ENCODE measurements at places on chromosomes 4 and X.
A peak's percentile ranks its signal among the peaks of the same experiment; 100 is the strongest.

- no peak for DNase-seq
These were observed 64.3 kb downstream of the METTL14 start for GRCh38 chr4:118749347-118749988.

DNA sequence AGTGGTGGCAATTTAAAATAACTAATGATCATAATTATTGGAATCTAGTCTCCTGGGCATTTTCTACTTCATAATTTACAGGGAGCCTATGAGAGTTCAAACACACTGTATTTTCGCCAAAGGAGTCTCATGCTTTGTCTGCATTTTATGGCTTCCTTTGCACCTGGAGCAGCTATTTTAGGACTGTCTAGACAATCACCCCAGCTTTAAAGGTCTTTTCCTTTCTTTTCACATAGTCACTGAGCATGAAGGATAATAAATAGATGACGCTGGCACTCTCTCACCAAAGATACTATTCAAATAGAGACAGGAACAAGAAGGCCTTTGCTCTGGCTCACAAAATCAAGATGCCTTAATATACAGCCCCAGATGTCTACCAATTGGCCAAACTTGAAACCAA lies 43.0 kb downstream of the AMELX start:
- DNase-seq, result peak; percentile 59

GRCh38 chr4:170003071-170004070 lies 22.8 kb downstream of the MFAP3L start:
- no peak for DNase-seq

DNA sequence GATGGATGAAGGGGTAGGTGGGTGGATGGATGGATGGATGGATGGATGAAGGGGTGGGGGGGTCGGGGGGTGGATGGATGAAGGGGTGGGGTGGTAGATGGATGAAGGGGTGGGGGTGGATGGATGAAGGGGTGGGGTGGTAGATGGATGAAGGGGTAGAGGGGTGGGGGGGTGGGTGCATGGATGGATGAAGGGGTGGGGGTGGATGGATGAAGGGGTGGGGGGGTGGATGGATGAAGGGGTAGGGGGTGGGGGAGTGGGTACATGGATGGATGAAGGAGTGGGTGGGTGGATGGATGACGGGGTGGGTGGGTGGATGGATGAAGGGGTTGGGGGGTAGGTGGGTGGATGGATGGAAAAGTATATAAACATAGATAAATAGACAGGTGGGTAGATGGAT lies 74.2 kb downstream of the PRKX start:
- no peak for DNase-seq

DNA sequence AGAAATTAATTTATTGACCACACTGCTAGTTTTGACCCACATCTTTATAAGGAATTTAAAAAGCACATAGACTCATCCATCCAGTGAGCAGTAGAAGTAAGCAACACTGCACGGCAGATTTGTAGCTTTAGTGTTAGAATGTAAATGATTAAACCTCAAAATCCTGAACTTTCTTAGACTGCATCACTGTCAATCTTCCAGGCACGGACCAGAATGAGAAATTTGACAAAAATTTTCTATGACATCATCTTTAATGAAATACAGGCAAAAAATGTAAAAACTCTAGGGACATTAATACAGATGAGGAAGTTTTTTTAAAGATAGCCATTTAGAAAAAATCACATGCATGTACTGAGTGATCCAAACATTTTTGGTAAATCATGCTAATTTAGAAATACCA lies 29.2 kb downstream of the NLGN4X start:
- no peak for DNase-seq

DNA sequence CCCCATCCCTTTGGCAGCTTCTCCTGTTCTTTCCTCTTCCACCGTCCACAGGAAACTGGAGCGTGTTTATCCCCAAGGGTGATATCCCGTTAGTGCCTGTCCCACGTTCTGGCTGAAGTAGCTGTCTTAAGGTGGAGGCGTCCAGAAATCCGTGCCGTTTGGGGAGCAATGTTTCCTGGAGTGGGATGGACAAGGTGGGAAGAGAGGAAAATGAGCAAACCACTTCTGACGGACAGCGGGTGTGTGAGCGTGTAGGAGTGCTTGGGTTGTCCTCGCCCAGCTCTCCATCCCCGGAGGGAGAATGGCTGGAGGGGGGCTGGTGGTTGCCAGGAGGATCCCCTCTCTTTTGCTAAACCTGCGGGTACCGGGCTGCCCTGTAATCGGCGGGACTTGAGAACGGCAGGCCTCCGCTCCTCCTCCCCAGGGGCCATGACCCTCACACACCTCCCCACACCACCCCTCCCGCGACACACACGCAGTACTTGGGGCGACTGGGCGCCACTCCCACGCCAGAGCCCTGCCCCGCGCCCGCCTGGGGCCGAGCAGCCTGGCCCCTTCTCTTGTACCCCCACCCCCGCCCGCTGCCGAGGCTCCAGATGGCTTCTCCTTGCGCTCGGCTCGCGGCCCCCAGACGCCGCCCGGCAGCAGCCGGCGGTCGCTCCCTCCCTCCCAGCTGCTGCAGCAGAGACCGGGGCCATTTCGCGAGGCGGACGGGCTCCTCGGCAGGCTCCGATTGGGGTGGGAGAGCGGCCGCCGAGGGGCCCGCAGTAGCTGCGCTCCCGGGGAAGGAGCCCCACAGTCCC lies 13.9 kb upstream of the PRDM8 start:
- DNase-seq, result no peak

GRCh38 chr4:89245459-89245858 lies 62.1 kb downstream of the GPRIN3 start:
- no peak for DNase-seq

DNA sequence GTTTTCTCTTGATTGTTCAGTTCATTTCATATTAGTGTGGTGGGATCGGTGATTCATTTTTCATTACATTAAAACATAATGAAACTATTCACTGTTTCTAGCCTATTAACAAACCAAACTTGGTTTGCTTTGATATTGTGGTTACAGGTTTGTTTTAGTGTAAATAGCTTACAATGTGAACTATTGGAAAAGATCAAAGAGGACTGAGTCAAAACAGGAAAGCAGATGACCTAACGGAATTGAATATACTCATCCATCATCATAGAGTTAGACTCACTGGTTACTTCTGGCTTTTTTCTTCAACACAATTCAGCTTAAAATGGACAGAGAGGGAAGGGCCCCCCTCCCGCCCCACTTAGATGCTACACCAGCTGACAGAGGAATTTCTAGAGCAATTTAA lies 616.2 kb upstream of the AADAT start:
- no peak for DNase-seq

GRCh38 chrX:17990532-17990931 lies 129.4 kb upstream of the RAI2 start:
- no peak for DNase-seq

DNA sequence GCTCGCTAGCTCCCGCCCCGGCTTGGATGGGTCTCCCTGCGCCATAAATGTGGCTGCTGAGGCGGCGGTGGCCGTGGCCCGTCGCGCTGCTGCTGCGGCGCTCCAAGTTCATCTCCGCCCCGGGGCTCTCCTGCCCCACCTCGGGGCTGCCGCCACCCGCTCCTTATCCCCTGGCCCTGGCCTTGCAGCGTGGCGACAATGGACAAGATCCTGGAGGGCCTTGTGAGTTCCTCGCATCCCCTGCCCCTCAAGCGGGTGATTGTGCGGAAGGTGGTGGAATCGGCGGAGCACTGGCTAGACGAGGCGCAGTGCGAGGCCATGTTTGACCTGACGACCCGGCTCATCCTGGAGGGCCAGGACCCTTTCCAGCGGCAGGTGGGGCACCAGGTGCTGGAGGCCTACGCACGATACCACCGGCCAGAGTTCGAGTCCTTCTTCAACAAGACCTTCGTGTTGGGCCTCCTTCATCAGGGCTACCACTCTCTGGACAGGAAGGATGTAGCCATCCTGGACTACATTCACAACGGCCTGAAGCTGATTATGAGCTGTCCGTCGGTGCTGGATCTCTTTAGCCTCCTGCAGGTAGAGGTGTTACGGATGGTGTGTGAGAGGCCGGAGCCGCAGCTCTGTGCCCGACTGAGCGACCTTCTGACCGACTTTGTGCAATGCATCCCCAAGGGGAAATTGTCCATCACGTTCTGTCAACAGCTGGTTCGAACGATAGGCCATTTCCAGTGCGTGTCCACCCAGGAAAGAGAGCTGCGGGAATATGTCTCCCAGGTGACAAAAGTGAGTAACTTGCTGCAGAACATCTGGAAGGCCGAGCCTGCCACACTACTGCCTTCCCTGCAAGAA lies 763 bp downstream of the USP38 start:
- peak; percentile 46 for DNase-seq

GRCh38 chrX:151791961-151792360 lies 57.4 kb downstream of the CNGA2 start:
- no peak for DNase-seq

DNA sequence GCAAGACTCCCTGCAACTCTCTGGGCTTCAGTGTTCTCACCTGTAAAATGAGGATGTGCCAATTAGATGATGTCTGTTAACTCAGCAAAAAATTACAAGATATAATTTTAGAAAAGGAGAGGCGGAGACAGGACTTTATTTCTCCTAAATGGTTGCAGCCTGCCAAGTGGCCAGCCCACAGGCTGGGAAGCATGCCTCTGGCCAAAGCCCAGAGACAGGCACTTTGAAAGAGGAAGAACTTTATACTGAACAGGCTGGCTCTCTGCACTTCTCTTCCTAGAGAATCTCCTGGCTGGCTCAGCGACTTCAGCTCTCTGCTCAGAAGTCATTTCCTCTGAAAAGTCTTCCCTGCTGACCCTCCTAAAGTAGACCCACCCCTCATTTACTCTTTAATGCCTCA lies 3.7 kb downstream of the PRDM5 start:
- DNase-seq, result no peak

DNA sequence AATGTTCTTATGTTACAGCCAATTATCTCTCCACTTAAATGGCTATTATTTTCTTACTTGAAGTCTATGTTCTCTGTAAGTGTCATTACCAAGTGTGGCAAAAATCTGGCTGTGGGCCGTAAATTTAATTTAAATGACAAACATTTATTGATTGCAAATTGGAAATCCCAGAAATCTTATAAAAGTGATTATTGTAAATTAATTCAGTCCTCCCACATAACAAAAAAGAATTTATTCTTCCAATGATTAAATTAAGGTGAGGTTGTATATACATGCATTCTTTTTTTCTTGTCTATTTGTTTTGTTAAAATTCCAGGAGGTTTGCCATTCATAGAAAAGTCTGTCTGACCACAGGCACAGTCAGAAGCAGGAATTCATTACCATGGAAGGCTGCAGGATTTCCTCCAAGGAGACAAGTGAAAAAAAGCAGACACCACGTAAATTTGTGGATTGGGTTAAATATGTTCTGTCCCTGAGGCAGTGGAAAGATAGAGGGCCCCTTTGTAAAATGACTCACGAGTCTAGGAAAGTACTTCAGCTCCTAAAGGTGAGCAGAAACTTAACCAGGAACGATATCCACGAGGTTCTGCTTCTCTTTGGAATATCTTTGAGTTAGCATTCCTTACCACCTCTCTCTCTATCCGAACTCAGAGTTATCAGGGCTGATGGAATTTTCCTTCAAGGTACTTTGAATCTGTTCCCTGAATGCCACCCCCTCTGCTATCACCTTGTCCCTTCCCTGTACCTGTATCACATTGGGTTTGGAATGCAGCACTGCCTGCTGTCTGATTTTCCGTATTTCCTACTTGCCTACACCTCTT lies 10.7 kb downstream of the PPARGC1A start:
- DNase-seq, result no peak

- DNase-seq, result no peak
These were observed 200.9 kb upstream of the MAB21L2 start for GRCh38 chr4:150381036-150381435.

DNA sequence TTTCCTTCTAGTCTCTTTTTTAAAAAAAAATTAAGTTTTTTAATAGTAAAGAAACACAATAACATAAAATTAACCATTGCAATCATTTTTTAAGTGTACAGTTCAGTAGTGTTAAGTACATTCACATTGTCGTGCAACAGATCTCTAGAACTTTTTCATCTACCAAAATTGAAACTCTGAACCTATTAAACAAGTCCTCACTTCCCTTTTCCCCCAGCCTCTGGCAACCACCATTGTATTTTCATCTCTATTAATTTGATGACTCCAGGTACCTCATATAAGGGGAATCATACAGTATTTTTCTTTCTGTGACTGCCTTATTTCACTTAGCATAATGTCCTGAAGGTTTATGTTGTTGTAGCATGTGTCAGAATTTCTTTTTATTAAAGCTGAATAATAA lies 31.8 kb downstream of the MSL3 start:
- peak; percentile 45 for DNase-seq

DNA sequence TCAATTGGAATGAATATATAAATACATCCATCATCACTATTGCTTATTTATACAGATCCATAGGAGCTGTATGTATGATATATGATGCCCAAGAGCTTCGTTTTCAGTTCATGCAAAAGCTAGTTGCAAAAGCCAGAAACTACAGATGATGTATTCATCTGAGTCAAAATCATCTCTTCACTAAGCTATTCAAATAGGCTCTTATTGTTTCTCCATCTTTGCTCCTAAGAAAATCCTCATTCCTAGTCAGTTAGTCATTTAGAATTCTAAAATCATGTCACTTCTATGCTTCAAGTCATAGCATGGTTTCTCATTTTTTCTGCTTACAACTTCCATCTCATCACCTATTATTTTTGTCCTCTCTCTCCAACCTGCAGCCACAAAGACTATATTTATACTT lies 300.1 kb upstream of the TRAM1L1 start:
- DNase-seq, result no peak

DNA sequence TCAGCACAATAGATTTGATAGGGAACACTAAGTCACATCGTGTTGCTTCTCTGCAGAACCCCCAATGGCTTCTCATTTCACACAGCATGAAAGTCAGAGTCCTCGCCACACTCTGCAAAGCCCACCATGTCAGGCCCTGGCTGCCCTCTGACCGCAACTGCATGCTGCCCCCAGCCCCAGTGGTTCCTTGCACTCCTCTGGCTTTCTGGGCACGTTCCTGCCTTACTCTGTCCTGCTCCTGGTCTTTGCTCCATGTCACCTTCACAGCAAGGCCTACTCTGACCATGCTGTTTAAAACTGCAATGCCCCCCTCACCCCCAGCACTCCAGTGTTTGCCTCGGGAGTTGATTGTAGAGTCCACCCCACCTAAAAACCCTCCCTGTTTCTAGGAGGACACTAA lies 78.1 kb downstream of the EVC start:
- DNase-seq, result no peak

DNA sequence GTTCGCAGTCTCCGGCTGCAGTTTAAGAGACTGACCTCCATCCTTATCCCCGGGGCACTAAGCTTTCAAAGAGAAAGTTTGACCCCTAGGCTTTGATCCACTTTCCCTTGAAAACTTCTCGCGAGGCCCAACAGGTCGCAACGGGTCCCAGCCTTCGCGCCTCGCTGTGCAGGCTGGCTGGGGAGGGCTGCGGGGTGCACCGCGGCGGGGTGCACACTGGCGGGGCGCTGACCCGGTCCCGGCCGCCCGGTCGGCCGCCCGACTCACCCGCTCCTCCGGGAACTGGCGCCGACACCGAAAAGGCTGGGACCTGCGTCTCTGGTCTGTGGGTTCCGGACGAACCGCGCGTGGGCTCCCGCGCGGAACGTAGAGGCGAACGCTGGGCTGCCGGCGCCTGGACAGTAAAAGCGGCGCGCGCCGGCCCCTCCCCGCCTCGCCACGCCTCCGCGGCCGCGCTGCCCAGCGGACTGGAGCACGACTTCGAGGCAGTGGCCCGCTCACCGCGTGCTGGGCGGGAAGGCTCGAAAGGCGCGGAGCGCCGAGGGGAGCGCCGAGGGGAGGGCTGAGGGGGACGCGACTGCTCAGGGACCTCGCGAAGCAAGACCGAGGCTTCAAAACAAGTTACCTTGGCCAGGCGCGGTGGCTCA lies at the start of gene TAF7L:
TSS of gene TAF7L (minus strand) at position 378 of the 647 bp plus-strand sequence. CDS start 3,791 bp downstream, outside the sequence.
- DNase-seq, result no peak
